ENCODE measurements at places on chromosomes 6 and 20. TPM values are rescaled to one million over a fixed set of nuclear protein-coding genes. Genes with fewer than 3 reads are reported as not detected.

GRCh38 chr6:91352878-91353277, 766.0 kb upstream of the MAP3K7 start:
- DNase-seq, result no peak

GRCh38 chr20:32971703-32972161, 32.5 kb downstream of the SUN5 start:
- no peak for DNase-seq

GRCh38 chr6:53281518-53282215, 67.1 kb downstream of the ELOVL5 start:
- DNase-seq, result no peak

GRCh38 chr20:59670786-59671492, 66.6 kb downstream of the PHACTR3 start:
- DNase-seq, result no peak

DNA sequence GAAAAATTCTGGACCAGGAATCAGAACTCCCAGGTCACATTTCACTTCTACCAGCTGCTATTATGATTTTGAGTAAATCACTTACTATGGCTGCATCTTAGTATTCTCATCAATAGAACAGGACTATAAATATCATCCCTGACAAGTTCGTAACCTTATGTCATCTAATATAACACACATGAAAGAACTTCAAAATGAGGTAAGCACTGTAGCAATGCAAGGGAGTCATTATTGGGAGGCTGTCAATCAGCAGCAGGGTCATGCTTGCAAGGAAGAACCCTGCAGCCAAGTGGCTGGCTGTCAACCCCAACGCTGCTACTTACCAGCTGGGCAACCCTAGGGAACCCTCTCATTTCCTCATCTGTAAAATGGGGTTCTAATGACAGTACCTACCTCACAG, 123.3 kb upstream of the B3GAT2 start:
- DNase-seq, result no peak

- DNase-seq, result no peak
Measured at GRCh38 chr20:58877050-58877975, 24.8 kb downstream of the GNAS start.

The PLA2G7 gene
- not detected for total RNA-seq

Data from Caki2 (cell line).